ENCODE measurements at places on chromosomes 12 and 14.

- DNase-seq, result no peak
Measured at GRCh38 chr12:80040075-80040738, 59.1 kb upstream of the OTOGL start.

- DNase-seq, result no peak
Measured at GRCh38 chr12:68370667-68371066, 38.5 kb upstream of the MDM1 start.

GRCh38 chr12:93373961-93374656 is 3.6 kb upstream of the NUDT4 start:
- no peak for DNase-seq

DNA sequence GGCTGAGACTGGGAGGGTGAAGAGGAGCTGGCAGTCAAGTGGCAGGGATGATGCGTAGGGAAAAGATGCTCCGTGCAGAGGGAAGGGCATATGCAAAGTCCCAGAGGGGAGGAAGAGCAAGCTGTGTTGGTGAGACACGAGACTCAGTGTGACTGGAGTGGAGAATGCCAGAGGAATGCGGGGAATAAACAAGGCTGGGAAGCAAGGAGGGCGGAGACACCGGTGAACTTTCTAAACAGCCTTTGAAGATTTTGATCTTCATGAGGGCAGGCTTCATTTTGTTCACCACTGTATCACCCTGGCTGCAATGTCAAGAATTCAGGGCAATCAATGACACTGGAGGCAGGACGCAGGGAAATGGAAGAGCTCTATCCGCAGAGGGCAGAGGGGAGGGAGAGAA is 535.8 kb downstream of the FUT8 start:
- DNase-seq, result no peak

DNA sequence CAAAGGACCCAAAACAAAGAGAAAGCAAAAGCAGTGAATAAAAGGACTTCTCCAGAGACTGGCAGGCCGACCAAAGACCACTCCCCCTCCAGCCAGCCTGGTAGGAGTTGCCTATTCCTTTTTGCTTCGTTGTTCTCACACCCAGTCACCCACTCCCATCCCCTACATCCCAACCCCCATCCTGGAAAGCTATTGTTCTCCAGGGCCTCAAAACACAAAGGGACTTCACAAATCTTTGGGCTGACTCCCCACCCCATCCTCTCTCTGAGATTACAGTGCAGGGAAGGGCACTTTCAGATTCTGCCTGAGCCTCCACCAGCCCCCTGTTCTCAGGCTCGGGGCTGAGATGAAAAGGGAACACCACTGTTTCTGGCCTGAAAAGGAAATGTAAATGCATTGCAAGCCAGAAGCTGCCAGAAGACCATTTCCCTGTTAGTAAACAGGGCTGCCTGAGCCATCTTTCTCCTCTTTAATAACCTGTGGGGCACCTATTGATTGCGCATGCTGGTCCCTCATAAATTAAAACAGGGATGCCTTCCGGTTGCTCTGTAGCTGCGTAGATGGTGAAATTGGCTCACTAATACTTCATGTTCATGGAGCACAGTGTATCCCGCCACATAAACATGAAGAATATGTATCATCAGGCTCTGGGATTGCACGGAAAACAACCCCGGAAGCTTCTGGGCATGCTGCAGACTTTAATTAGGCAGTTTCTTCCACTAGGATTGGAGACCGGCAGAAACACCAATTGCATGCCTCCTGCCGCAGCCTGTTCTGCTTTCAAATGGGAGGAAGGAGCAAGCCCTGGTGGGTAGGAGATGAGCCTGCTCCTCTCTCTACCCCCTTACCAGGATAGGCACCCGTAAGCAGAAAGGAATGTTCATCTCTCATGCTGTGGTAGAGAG is 130.3 kb upstream of the FUT8 start:
- no peak for DNase-seq

GRCh38 chr12:120719072-120719471 is 6.6 kb upstream of the ACADS start:
- no peak for DNase-seq

- DNase-seq, result no peak
Measured at GRCh38 chr14:53128303-53129028, 24.7 kb downstream of the DDHD1 start.

GRCh38 chr14:92969871-92970270 is 46.9 kb downstream of the CHGA start:
- DNase-seq, result no peak

DNA sequence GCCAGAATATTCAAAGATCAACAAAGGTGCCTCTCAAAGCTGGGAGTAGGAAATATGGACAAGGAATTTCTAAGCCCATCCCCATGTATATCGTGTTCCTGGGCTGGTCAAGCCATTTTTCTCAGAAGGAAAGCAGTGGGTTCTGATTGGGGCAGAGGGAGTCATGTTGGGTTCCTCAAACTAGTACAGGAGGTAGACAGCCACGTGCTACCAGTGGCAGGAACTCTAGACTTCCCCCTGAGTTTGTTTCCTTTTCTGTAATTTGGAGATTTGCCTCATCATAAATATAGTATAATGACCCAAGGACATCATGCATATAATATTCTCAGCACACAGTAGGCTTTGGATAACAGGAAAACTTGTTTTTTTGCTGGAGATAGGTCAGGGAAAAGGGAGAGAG is 16.4 kb upstream of the PLEKHH1 start:
- no peak for DNase-seq

DNA sequence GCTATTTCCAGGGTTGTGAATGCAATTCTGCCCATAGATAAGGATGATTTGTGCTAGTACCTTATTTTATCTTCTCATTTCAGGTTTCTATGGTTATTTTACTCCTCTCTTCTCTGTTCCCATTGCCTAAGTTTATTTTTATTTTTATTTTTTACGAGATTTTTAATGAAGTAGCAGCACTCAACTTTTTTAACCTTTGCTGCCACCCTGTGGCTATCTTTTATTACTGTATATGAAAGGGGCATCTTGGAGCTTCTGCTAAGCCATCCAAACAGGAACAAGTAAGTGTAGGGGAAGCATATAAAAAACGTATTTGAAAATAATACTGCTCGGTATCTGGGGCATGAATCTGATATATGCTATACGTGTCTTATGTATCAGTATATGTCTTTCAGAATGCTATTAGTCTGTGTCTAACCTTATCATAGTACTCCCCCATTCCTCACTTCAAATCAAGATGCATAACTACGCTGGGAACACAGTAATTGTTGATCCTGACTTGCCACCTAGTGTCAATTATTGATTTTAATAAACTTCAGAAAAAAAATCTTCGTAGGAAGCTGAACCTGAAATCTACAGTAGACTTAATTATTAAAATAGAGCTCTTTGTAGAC is 60.3 kb downstream of the KLRG1 start:
- peak; percentile 50 for DNase-seq

DNA sequence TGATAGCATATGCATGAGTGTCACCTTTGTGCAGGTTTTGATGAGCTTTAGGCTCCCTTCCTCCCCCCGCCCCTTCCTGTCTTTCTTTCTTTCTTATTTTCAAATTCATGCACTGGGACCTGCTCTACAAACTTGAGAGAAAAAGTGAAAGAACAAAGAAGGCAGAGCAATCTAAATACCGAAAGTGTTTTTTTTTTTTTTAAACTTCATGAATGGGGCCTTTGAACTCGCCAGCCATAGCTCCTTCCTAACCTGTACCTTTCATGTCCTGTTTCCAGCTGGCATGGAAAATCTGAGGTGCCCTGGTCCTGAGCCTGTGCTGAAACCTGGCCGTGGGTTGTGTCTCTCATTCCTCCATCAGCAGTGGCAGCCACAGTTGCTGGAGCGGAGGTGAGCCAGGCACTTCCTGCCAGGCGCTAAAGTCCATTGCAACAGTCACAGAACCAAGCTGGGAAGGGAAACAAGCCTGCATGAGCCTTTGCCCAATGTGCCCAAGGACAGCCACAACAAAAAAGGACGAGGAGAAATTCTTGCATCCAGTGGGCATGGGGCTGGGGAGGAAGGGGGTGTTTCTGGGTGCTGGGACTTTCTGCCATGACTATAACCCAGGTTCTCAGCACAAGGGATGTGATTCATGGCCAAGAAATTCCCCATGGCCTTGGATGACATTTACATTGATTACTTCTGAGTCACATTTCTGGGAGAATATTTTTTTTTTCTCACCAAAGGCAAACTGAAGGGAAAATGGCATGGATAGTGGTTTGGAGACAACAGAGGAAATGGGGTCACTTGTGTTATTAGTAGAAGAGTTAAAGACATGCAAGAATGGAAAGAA is 102.7 kb downstream of the TMEM30B start:
- peak; percentile 95 for DNase-seq

- no peak for DNase-seq
Measured at GRCh38 chr14:63387711-63388110, 69.0 kb upstream of the GPHB5 start.

Data from glomerular endothelial cell (primary cell).